ENCODE measurements at places on chromosomes 7 and 10.

GRCh38 chr10:113273181-113274163, 279.4 kb upstream of the HABP2 start:
- no peak for DNase-seq

- DNase-seq: no peak
Observed at GRCh38 chr7:137395420-137395819, 51.9 kb upstream of the PTN start.

DNA sequence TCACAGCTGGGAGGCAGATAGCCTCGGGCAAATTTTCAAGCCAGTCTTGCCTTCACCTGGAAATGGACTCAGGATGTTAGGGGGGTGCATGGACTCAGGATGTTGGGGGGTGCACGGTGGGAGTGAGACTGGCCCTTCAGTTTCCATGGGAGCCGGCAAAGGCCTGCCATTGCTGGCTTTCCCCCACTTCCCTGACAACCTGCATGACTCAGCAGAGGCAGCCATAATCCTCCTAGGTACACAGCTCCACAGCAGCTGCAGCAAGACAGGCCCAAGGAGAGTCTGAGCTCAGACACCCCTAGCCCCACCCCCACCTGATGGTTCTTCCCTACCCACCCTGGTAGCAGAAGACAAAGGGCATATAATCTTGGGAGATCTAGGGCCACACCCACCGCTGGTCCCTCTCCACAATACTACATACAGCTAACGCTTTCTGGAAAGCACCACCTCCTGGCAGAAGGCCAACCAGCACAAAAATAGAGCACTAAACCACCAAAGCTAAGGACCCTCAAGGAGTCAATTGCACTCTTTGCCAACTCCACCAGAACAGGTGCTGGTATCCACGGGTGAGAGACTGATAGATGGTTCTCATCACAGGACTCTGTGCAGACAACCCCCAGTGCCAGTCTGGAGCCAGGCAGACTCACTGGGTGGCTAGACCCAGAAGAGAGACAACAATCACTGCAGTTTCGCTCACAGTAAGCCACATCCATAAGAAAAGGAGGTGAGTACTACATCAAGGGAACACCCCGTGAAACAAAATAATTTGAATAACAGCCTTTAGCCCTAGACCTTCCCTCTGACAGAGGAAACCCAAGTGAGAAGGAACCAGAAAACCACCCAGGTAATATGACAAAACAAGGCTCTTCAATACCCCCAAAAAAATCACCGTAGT, 18.3 kb downstream of the C7orf25 start:
- no peak for DNase-seq

GRCh38 chr10:75544386-75544785, 113.0 kb downstream of the LRMDA start:
- DNase-seq: no peak

DNA sequence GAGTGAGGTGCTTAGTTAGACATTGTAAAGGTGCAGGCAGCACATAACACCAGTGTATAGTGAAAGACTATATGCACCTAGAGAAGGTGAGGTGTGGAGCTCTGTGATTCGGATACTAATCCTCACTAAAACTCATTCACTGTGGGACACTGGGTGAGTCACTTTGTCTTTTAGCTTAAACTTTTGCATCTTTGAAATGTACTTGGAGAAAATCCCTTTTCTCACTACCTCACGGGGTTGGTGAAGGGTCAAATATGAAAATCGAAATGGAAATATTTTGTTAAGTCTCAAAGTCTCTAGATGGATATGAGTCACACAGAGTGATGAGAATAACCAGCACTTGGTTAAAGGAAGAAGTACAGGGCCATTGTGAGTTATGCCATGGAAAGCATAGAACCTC, 38.0 kb downstream of the MDFIC start:
- no peak for DNase-seq

DNA sequence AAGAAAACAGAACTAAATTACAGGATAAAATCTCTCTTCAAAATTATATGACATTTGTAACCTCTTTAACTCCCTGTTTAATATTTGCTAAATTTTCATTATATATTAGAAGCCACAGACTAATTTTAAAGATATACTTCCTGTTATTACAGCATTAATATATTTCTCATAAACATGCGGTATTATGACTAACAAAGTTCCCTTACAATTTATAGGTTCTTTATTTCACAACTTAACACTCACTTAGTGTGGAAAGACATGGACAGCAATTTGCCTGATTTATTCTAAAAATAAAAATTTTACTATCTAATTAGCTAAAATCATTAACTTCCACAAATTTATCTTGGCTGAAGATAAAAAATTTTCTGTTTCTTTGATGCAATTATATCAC, 29.0 kb downstream of the CTNNA3 start:
- DNase-seq: no peak

GRCh38 chr7:142602183-142602582, 147.1 kb upstream of the PRSS1 start:
- DNase-seq: no peak

- no peak for DNase-seq
Observed at GRCh38 chr7:15998617-15999016, 312.1 kb upstream of the MEOX2 start.

GRCh38 chr7:37032258-37032601, 307.9 kb upstream of the AOAH start:
- no peak for DNase-seq

DNA sequence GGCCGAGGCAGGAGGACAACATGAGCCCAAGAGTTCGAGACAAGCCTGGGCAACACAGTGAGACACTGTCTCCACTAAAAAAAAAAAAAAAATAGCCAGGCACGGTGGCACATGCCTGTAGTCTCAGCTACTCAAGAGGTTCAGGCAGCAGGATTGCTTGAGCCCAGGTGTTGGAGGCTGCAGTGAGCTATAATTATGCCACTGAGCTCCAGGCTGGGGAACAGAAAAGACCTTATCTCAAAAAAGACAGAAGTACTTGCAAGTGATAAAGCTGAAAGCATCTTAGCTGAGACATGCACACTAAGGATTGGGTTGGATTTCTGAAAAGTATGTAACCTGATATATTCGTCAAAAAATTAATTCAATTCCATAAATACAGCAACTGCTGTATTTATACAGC, 68.4 kb downstream of the PPP1R3C start:
- no peak for DNase-seq

GRCh38 chr7:154915600-154915999, 87.3 kb downstream of the PAXIP1 start:
- no peak for DNase-seq

- peak; percentile 19 for DNase-seq
Observed at GRCh38 chr7:8418629-8419245, 14.7 kb upstream of the NXPH1 start.

DNA sequence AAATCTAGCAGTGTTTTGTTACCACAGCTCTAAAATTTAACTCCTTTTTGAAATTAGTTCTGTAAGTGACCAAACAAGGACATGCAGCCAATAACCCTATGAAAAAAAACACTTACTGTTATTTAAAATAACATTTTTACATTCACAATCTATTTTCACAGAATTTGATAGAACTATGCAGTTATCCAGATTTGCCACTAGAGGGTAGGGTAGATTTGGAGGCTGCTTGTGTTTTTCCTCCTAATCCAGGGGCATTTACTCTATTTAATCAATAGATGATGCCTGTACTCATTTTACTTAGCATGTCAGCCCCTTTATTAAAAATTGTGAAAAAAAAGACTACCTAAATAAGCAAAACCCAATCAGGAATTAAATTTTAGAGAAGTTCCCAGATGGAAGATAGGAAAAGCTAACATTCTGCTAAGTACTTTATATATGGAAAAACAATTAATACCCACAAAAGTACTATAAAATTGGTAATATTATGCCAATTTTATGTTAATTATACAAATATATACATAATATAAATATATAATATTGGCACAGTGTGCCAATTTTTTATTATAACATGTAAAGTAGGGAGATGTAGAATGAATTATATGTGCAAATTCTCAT, 18.1 kb upstream of the LIPK start:
- DNase-seq: no peak

DNA sequence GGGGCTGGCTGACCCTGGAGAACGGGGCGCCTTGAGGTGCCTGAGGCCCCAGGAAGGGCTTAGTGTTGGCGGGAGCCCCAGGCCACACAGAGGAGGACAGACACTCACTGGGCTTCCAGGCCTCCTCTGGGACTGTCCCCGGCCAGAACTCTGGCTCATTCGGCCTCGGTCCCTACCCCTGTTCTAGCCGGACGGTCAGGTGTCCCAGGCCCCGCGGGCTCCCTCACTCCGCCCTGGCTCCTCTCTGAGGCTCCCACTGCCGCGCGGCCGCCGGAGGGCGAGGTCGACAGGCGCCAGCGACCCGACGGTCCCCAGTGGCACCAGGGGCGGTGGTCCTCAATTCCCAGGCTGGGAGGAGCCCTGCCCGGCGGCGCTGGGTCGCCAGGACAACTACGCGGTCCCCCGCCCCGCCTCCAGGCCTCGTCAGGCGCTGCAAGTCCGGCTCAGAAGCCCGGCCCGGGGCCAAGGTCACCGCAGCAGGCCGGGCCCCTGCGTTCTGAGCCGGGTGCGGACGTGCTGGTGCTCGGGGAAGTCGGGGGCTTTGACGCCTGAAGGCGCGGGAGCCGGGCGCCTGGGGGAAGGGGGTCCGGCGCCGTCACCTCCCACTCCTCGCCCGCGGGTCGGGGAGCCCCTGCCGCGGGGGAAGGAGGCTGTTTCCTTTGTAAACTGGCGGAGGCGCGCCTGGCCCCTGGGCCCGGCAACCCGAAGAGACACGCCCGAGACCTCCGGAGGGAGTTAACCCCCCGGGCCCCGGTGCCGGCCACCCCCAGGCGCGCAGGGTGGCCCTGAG, 1.1 kb upstream of the PWWP2B start:
- DNase-seq: no peak

- no peak for DNase-seq
Observed at GRCh38 chr7:78326876-78327275, 528.3 kb downstream of the PHTF2 start.

DNA sequence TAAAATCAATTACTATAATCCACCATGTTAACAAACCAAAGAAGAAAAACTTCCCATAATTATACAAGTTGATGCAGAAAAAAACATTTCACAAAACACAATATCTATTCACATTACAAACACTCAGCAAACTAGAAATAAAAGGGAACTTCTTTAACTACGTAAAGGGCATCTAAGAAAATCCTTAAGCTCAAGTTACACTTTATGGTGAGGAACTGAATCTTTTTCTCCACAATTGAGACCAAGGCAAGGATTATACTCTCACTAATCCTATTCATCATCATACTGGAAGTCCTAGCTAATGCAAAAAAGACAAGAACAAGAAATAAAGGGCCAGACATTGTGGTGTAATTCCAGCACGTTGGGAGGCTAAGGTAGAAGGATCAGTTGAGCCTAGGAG, 159.9 kb downstream of the ZNF365 start:
- no peak for DNase-seq

DNA sequence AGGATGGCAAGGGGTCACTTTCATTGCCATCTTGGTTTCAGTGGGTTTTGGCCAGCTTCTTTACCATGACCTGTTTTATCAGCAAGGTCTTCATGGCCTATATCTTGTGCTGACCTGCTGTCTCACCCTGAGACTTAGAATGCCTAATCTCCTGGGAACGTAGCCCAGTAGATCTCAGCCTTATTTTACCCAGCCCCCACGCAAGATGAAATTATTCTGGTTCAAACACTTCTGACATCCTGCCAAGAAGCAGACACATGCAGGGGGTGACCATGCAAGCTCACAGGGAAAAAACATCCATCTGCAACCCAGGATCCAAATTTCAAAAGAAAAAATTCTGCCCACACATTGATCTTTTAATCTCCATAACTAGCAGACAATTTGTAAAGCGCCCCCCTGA, 88.4 kb upstream of the EEPD1 start:
- no peak for DNase-seq

GRCh38 chr7:16743236-16743635, 10.3 kb upstream of the TSPAN13 start:
- DNase-seq: no peak

- DNase-seq: no peak
Observed at GRCh38 chr10:99435986-99436638, 5.7 kb upstream of the GOT1 start.

DNA sequence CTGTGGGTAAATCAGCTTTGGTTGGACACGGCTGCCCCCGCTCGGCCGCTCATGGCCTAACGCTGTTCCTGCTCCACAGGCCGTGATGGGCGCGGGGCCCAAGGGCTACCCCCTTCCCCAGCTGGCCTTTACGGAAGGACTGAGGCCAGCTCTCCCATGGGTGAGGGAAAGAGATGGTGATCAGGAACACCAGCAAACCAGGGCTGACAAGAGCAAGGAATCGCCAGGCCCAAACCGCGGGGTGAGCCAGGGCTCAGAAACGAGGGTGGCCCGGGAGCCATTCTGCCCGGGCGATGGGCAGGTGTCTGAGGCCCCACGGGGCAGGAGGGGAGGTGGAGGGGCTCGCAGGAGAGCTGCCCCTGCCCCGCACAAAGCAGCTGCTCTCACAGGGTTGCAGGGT, 26.6 kb downstream of the GPER1 start:
- DNase-seq: no peak

- no peak for DNase-seq
Observed at GRCh38 chr7:131873581-131873980, 317.2 kb upstream of the PODXL start.

GRCh38 chr10:132463333-132464255, 66.6 kb downstream of the PWWP2B start:
- DNase-seq: no peak

DNA sequence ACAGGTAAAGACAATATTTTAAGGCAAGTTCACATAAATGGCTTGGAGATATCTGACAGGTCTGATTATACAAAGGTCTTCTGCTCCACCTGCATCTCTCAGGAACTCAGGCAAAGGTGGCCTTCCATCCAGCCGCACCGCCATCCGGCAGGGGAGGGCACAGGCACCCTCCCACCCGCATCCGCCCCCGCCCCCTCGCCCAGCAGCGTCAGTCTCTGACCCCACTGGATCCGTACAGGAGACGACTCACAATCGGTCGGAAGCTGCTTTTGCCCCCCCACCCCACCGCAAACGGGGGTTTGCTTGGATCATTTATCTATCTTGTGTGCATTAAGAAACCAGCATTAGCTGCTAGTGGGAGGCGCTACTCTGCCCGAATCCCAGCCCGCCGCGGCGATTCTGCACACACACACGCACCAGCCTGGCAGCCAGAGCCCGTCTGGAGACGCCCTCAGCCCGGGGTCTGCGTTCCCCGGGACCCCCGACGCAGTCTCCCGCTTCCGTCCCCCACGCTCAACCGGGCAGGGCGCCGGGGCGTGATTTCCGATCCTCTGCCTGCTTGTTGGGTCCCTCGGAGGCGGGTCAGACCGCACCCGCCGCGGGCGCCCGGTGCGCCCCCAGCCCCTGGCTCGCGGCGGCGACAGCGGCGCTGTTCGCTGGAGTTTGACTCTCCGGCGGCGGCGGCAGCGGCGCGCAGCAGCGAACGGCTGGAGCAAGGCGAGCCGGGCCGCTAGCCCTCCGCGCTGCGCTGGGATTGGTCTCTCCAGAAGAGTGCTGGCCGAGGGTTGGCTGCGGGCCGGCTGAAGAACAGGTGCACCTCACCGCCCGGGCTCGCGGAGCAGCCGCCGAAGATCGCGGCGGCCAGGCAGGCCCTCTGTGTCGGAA, 820 bp upstream of the NRG3 start:
- no peak for DNase-seq

- DNase-seq: no peak
Observed at GRCh38 chr10:76667408-76668370, 969.9 kb downstream of the KCNMA1 start.

GRCh38 chr7:106756071-106756470, 95.1 kb upstream of the CCDC71L start:
- no peak for DNase-seq
